Brain microvascular endothelial cell (primary cell): ENCODE measurements at places on chromosomes 7 and 10.

GRCh38 chr7:47500103-47500563 is 81.8 kb downstream of the TNS3 start:
- DNase-seq, result no peak

DNA sequence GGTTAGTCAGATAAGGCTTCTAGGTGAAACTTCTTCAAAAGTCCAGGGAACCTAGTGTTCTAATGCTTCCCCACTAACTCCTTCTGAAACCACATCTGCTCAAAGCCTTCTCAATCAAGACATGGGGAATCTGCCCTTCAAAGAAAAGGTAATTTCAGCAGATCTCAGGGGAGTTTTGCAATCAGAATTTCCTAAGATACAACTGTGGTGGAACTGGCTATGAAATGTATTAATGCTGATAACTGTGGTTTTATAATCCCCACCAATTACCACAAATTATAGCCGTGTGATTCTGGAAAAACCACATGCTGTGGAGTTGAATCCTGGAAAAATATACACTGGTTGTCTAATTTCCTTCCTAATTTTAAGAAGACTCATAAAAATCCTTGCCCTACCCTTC is 233.8 kb downstream of the SORCS1 start:
- DNase-seq, result no peak

GRCh38 chr7:45624392-45624760 is 50.2 kb downstream of the ADCY1 start:
- DNase-seq, result no peak

DNA sequence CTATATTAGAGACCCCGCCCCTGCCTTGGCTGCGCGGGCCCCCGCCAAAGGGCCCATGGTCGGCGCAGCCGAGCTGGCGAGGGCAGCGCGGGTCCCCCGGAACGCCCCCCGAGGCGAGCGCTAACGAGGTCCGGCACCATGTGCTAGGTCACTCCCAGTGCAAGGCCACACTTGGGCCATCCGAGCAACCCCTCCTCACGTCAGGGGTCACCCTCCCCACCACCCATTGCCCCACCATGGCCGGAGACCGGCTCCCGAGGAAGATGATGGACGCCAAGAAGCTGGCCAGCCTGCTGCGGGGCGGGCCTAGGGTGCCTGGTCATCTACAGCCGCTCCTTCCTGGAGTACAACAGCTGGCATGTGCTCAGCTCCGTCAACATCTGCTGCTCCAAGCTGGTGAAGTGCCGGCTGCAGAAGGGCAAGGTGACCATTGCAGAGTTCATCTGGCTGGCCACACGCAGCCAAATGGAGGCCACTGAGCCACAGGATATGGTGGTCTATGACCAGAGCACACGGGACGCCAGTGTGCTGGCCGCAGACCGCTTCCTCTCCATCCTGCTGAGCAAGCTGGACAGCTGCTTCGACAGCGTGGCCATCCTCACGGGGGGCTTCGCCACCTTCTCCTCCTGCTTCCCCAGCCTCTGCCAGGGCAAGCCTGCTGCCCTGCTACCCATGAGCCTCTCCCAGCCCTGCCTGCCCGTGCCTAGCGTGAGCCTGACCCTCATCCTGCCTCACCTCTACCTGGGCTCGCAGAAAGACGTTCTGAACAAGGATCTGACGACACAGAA is 12.4 kb upstream of the SEC24C start:
- DNase-seq, result no peak
